ENCODE measurements at places on chromosomes 2 and 18. TPM values are rescaled to one million over a fixed set of nuclear protein-coding genes. Genes with fewer than 3 reads are reported as not detected.
A peak's percentile ranks its signal among the peaks of the same experiment; 100 is the strongest.

GRCh38 chr2:190649798-190650390 lies 1.0 kb downstream of the NAB1 start:
- peak; percentile 32 for DNase-seq

ASAP2 gene
- total RNA-seq, result 20.4 TPM

GALNT13 gene
- 0.05 TPM for total RNA-seq

DSC2 gene
- total RNA-seq, result not detected
